ENCODE measurements at places on chromosomes 6 and 20. TPM values are rescaled to one million over a fixed set of nuclear protein-coding genes. Genes with fewer than 3 reads are reported as not detected.

PAX1 gene
- total RNA-seq = 1.3 TPM

RNF114 gene
- total RNA-seq = 48.0 TPM

FAM217A gene
- total RNA-seq = 0.49 TPM

ESR1 gene
- total RNA-seq = 0.81 TPM

IPCEF1 gene
- total RNA-seq = 0.44 TPM

DEFB132 gene
- total RNA-seq = not detected

SIRPD gene
- not detected for total RNA-seq

ARMC12 gene
- 1.5 TPM for total RNA-seq

ID4 gene
- total RNA-seq = 76.6 TPM

ISM1 gene
- 2.7 TPM for total RNA-seq

PKHD1 gene
- total RNA-seq = not detected

TNF gene
- not detected for total RNA-seq

SMPD2 gene
- 4.5 TPM for total RNA-seq

RTN4IP1 gene
- total RNA-seq = 8.2 TPM

ADGRB3 gene
- total RNA-seq = 0.05 TPM

CST7 gene
- total RNA-seq = not detected

PROCR gene
- total RNA-seq = not detected

DYNLT1 gene
- 221 TPM for total RNA-seq

BPIFB1 gene
- total RNA-seq = not detected

ALDH8A1 gene
- 1.4 TPM for total RNA-seq

FAM162B gene
- 11.4 TPM for total RNA-seq

SOX18 gene
- not detected for total RNA-seq

SLC17A3 gene
- not detected for total RNA-seq

TPX2 gene
- total RNA-seq = 4.6 TPM

MEP1A gene
- not detected for total RNA-seq

PBOV1 gene
- total RNA-seq = not detected

RARS2 gene
- 47.6 TPM for total RNA-seq

TRIM10 gene
- not detected for total RNA-seq

FHL5 gene
- 2.9 TPM for total RNA-seq

IRF4 gene
- 0.05 TPM for total RNA-seq

TBX18 gene
- total RNA-seq = 0.42 TPM

EDN3 gene
- 0.09 TPM for total RNA-seq

SRSF12 gene
- 14.9 TPM for total RNA-seq

SPATA2 gene
- total RNA-seq = 6.0 TPM

CCN5 gene
- 0.63 TPM for total RNA-seq

TRIM40 gene
- total RNA-seq = 1.3 TPM

SIRPG gene
- not detected for total RNA-seq

LPIN3 gene
- 1.5 TPM for total RNA-seq

CFAP206 gene
- 0.43 TPM for total RNA-seq

CDSN gene
- total RNA-seq = not detected

LRP11 gene
- total RNA-seq = 10.4 TPM

HLA-DOA gene
- 0.27 TPM for total RNA-seq

TXLNB gene
- 0.47 TPM for total RNA-seq

GSTA3 gene
- not detected for total RNA-seq

HS3ST5 gene
- 2.2 TPM for total RNA-seq

JPH2 gene
- total RNA-seq = 0.09 TPM

EYS gene
- 2.6 TPM for total RNA-seq

ZNF311 gene
- total RNA-seq = 1.6 TPM

MED23 gene
- total RNA-seq = 27.2 TPM

PARD6B gene
- 2.2 TPM for total RNA-seq

TFAP2B gene
- 0.58 TPM for total RNA-seq

IL22RA2 gene
- total RNA-seq = 0.24 TPM

CLVS2 gene
- total RNA-seq = 11.0 TPM

NRSN1 gene
- total RNA-seq = 21.1 TPM

Data from motor neuron (in vitro differentiated cells).